ENCODE measurements at places on chromosomes 11 and 22. TPM values are rescaled to one million over a fixed set of nuclear protein-coding genes. Genes with fewer than 3 reads are reported as not detected.

- peak overlapping the region; percentile 70 for H3K4me3 ChIP-seq
- no peaks in the 10 kb centered on the region for H3K36me3 ChIP-seq
- H3K27me3 ChIP-seq: peaks cover 59% of the 10 kb centered on the region
- DNase-seq: no peak
- H3K27ac ChIP-seq: no peak overlapping the region
Measured at GRCh38 chr11:69642549-69642912, 1.6 kb downstream of the CCND1 start.

GRCh38 chr11:96340555-96340885 is 2.5 kb downstream of the MAML2 start:
- peak overlapping the region; percentile 78 for H3K27ac ChIP-seq
- H3K4me3 ChIP-seq: peak overlapping the region; percentile 96
- H3K36me3 ChIP-seq: peaks cover 3% of the 10 kb centered on the region
- no peaks in the 10 kb centered on the region for H3K27me3 ChIP-seq
- H3K4me1 ChIP-seq: peaks cover 33% of the 10 kb centered on the region

- no peaks in the 10 kb centered on the region for H3K36me3 ChIP-seq
- peak overlapping the region; percentile 90 for H3K27ac ChIP-seq
- H3K4me1 ChIP-seq: peaks cover 16% of the 10 kb centered on the region
- H3K27me3 ChIP-seq: no peaks in the 10 kb centered on the region
Measured at GRCh38 chr11:65558930-65559509, 861 bp upstream of the LTBP3 start.

DNA sequence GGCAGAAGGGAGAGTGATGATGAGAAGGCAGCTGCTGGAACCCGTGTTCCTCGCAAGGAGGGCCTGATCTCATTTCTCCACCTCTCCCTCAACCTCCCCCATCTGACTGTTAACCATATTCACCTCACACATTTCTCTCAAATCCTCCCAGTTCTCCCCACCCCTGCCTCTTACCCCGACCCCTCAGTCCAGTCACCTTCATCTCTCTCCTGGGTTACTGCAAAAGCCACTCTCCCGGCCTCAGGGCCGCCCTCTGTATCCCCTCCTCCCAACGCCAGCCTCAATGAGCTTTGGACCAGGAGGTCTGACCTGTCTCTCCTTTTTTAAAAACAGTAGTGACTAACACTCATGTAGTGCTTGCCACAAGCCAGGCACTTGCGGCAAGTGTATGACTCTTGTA is 29.5 kb upstream of the LMO1 start:
- H3K27me3 ChIP-seq: no peaks in the 10 kb centered on the region
- H3K4me1 ChIP-seq: no peaks in the 10 kb centered on the region
- H3K4me3 ChIP-seq: no peak overlapping the region
- DNase-seq: no peak

- H3K27me3 ChIP-seq: no peaks in the 10 kb centered on the region
- peak; percentile 43 for DNase-seq
- no peaks in the 10 kb centered on the region for H3K36me3 ChIP-seq
- H3K4me3 ChIP-seq: peak overlapping the region; percentile 74
- peak overlapping the region; percentile 95 for H3K27ac ChIP-seq
- peaks cover 28% of the 10 kb centered on the region for H3K4me1 ChIP-seq
Measured at GRCh38 chr11:130001461-130002351, 929 bp downstream of the PRDM10 start.

- peaks cover 22% of the 10 kb centered on the region for H3K27me3 ChIP-seq
- no peak for DNase-seq
- H3K4me1 ChIP-seq: peaks cover 29% of the 10 kb centered on the region
Measured at GRCh38 chr11:57474803-57475115, 14.4 kb downstream of the RTN4RL2 start.

DNA sequence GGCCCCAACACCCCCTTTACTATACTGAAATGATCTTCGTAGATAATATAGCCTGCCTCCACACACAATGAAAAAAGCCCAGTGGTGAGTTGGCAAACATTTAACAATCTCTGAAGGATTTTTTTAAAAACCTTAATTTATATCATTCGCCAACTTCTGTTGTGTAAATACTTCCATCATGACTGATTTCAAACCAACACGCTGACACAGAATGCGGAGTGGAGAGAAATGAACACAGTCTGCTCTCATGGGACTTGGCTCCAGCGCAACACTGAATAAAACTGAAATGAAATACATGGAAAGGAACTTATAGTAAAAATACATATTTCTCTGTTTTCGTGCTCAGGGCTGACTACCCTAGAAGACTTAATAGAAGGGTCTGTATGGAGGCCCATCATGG is 61.3 kb upstream of the WNT11 start:
- no peak for DNase-seq
- no peaks in the 10 kb centered on the region for H3K27me3 ChIP-seq
- no peak overlapping the region for H3K4me3 ChIP-seq
- H3K27ac ChIP-seq: no peak overlapping the region
- no peaks in the 10 kb centered on the region for H3K36me3 ChIP-seq

DNA sequence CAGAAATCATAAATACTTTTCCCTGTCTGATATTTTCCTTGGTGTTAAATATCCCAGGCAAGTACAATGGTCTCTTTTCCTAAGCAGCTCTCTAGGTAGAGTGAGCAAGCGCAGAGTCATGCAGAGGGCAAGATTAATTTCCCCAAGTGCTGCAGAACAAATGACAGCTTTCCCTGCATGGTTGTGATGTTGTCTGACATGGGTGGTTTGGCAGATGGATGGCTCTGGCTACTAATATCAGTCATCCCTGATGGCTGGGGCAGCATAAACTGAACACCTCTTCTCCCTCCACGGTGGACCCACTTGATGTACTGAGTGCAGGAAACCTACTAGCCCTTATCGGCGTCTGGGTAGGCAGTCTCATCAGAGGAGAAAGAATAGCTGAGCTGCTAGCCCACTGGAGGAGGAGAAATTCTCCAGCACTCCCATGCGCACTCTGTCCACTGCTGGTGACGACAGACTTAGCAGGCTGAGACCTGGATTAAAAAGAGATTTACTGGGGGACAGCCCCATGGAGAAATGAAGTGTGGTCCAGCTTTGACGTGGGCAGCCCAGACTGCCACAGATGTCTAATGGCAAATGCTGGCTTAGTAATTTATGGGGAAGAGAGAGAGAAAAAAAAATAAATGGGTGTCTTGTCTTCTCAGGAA is 202.9 kb downstream of the DBX1 start:
- no peak overlapping the region for H3K4me3 ChIP-seq
- H3K4me1 ChIP-seq: no peaks in the 10 kb centered on the region
- no peak for DNase-seq
- H3K36me3 ChIP-seq: no peaks in the 10 kb centered on the region
- H3K27me3 ChIP-seq: no peaks in the 10 kb centered on the region

GRCh38 chr11:37905707-37906417 is 1307.8 kb upstream of the RAG2 start:
- no peak overlapping the region for H3K27ac ChIP-seq
- H3K4me3 ChIP-seq: no peak overlapping the region
- no peaks in the 10 kb centered on the region for H3K4me1 ChIP-seq
- DNase-seq: no peak
- H3K36me3 ChIP-seq: no peaks in the 10 kb centered on the region

DNA sequence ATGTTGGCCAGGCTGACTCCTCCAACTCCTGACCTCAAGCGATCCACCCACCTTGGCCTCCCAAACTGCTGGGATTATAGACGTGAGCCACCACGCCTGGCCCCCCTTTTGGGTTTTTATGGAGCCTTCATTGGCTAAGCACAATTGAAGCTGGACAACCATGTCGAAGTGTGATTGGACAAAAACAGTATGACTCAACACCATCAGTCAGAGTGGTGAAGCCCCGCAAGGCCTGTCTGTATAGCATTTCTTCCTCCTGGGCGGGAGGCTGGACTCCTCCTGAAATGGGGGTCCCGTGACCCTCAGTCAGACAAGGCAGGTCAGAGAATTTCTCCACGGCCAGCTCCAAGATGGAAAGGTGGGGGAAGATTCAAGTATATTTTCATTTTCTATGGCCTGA is 3.1 kb upstream of the PARVB start:
- H3K27ac ChIP-seq: no peak overlapping the region
- no peak for DNase-seq
- H3K4me3 ChIP-seq: no peak overlapping the region
- H3K36me3 ChIP-seq: no peaks in the 10 kb centered on the region

- no peak overlapping the region for H3K27ac ChIP-seq
- no peaks in the 10 kb centered on the region for H3K36me3 ChIP-seq
- no peak for DNase-seq
- H3K27me3 ChIP-seq: no peaks in the 10 kb centered on the region
- H3K4me1 ChIP-seq: peaks cover 19% of the 10 kb centered on the region
Measured at GRCh38 chr11:122852074-122852795, 13.9 kb downstream of the CRTAM start.

ABTB2 gene
- polyA plus RNA-seq: 2.6 TPM

SLC22A9 gene
- polyA plus RNA-seq: 0.02 TPM

SOX6 gene
- 1.2 TPM for polyA plus RNA-seq

ADORA2A gene
- 21.8 TPM for polyA plus RNA-seq

CBLIF gene
- polyA plus RNA-seq: 0.05 TPM

ANO1 gene
- polyA plus RNA-seq: 1.5 TPM
